ENCODE measurements at places on chromosomes 6 and 20.

GRCh38 chr20:35446356-35447078 lies 8.5 kb upstream of the GDF5 start:
- DNase-seq, result no peak

GRCh38 chr6:78999737-79000136 lies 78.3 kb downstream of the PHIP start:
- DNase-seq, result no peak

DNA sequence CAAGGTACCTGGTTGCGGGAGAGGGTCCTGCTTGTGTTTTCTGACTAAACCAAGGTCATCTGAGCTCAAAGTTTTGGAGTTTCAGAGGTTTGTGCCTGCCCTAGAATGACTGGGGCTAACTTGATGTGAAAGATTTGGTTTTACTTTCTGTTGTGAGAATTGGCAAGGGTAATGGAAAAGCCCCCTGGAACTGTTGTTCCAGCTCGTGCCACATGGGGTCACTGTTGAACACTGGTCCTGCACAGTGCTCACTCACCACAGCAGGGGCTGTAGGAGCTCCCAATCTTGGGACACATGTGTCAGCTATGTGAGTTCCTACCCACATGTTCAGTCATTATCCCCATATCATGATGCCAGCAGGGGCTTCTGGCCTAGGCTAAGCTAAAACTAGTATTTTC lies 6.5 kb downstream of the TGM6 start:
- DNase-seq, result peak; percentile 29

DNA sequence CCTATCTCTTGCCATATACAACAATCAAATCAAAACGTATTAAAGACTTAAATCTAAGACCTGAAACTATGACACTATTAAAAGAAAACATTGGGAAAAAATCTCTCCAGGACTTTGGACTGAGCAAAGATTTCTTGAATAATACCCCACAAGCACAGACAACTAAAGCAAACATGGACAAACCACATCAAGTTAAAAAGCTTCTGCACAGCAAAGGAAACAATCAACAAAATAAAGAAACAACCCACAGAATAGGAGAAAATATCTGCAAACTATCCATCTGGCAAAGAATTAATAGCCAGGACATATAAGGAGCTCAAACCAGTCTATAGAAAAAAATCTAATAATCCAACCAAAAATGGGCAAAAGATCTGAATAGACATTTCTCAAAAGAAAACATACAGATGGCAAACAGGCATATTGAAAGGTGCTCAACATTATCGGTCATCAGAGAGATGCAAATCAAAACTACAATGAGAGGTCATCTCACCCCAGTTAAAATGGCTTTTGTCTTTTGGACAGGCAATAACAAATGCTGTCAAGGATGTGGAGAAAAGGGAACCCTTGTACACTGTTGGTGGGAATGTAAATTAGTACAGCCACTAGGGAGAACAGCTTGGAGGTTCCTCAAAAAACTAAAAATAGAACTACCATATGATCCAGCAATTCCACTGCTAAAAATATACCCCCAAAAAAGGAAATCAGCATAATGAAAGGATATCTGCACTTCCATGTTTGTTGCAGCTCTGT lies 76.2 kb downstream of the SNX5 start:
- no peak for DNase-seq

DNA sequence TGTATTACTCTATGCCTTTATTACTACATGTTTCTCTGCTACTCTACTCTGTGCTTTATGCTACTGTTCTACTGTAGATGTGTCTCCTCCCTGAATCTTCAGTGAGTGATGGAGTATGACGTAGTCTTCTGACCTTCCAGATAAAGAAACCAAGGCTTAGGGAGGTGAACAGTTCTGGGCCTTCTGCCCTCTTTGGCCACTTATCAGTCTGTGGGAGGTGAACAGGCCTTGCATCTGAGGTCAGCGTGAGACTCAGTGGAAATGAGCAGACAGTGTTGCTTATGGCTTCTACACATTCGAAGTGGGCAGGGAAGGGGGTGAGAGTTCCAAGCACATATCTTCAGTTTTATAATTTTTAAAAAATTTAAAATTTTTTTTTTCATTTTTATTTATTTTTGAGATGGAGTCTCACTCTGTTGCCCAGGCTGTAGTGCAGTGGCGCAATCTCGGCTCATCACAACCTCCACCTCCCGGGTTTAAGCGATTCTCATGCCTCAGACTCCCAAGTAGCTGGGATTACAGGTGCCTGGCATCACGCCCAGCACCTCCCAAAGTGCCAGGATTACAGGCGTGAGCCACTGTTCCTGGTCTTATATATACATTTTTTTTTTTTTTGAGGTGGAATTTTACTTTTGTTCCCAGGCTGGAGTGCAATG lies 24.2 kb downstream of the MYBL2 start:
- no peak for DNase-seq

DNA sequence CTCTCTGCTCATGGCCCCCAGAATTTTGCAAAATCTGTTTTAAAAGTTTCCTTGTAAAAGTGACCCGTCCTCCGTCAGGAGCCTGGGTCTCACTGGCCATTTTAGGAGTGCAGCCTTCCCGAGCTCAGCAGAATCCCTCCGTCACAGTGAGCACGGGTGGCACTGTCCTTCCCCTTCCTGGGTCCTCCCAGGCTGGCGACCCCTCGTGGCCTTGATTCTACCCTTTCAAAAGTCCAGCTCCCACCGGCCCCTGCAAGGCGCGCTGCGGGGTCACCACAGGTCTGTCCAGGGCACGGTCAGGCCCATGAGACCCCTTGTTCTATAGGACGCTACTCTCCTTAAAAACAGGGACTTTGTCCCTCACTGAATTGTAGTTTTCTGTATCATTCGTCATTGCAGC lies 112.7 kb downstream of the PSMB1 start:
- DNase-seq, result no peak

- DNase-seq, result no peak
These were observed 31.6 kb downstream of the MTRES1 start for GRCh38 chr6:107059606-107060005.

GRCh38 chr6:23414051-23414445 lies 712.0 kb upstream of the NRSN1 start:
- DNase-seq, result peak; percentile 73

GRCh38 chr20:15942130-15942529 lies 631.1 kb downstream of the KIF16B start:
- DNase-seq, result peak; percentile 60

- peak; percentile 35 for DNase-seq
These were observed 988.2 kb upstream of the MAP3K7 start for GRCh38 chr6:91575032-91575431.
